ENCODE measurements at places on chromosomes 16 and 17. TPM values are rescaled to one million over a fixed set of nuclear protein-coding genes. Genes with fewer than 3 reads are reported as not detected.

Gene GCGR
- total RNA-seq, result not detected

Gene TRAP1
- total RNA-seq, result 70.3 TPM

Gene SPHK1
- total RNA-seq, result 19.2 TPM

Gene CCDC144A
- total RNA-seq, result 10.9 TPM

Gene CDR2L
- total RNA-seq, result 12.7 TPM

Measured in smooth muscle cell of trachea (primary cell).